ENCODE measurements at places on chromosomes 6 and 20.

- DNase-seq, result no peak
These were observed 5.0 kb downstream of the CEP162 start for GRCh38 chr6:84222426-84222825.

GRCh38 chr6:124234801-124235200, 431.1 kb downstream of the NKAIN2 start:
- DNase-seq, result no peak

DNA sequence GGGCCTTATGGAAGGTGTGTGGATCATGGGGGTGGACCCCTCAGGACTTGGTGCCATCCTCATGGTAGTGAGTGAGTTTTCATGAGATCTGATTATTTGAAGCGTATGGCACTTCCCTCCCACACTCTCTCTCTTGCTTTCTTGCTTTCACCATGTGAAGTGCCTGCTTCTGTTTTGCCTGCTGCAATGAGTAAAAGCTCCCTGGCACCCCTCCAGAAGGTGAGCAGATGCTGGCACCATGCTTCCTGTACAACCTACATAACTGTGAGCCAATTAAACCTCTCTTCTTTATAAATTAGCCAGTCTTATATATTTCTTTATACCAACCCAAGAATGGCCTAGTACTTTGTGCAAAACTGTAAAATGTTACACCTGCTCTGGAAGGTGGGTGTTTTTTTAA, 396.8 kb upstream of the HS3ST5 start:
- DNase-seq, result no peak

DNA sequence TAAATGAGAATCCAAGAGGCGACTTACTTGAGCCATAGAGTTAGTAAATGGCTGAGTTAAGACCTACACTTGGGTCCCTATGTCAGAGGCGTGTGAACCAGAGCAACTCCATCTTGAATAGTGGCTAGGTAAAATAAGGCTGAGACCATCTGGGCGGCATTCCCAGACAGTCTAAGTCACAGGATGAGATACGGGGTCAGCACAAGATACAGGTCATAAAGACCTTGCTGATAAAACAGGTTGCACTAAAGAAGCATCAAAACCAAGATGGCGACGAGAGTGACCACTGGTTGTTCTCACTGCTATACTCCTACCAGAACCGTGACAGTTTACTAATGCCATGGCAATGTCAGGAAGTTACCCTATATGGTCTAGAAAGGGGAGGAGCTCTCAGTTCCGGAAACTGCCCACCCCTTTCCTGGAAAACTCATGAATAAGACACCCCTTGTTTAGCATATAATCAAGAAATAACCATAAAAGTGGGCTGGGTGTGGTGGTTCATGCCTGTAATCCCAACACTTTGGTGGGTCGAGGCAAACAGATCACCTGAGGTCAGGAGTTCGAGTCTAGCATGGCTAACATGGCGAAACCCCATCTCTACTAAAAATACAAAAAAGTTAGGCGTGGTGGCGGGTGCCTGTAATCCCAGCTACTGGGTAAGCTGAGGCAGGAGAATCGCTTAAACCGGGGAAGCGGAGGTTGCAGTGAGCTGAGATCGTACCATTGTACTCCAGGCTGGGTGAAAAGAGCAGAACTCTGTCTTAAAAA, 43.9 kb upstream of the EEF1A1 start:
- no peak for DNase-seq

- DNase-seq, result no peak
These were observed 640.5 kb downstream of the DHX35 start for GRCh38 chr20:39602649-39603048.

GRCh38 chr6:46963626-46964025, 41.9 kb upstream of the ADGRF5 start:
- DNase-seq, result no peak

DNA sequence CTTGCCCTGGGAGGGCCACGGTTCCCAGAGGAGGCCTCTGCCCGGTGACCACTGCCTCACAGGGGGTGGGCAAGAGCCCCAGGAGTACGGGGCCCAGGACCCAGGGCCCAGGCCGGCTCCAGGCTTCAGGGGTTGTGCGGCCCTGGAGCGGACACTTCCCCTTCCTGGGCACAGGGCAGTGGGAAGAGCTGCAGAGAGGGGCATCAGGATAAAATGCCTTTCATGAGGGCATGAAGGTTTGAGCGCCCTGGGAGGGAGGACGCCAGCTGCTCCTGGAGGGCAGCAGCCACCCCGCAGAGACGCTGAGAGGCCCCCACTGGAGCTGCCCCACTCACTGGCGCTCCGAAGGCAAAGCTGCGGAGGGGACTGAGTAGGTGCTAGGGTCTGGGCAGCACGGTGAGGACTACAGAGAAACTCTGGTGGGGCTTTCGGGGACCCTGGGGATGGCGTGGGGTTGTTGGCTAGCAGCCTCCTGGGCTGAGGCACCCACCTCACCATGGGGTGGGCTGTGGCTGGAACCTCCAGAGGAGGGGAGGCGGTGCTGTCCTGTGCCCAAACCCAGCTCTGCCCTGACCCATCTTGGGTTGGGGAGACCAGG, 10.4 kb downstream of the LAMA5 start:
- DNase-seq, result no peak

- DNase-seq, result no peak
These were observed 42.3 kb upstream of the GATA5 start for GRCh38 chr20:62517901-62518610.

- DNase-seq, result no peak
These were observed 152.9 kb downstream of the AKAP7 start for GRCh38 chr6:131288214-131288613.

GRCh38 chr6:128107682-128108081, 206.8 kb upstream of the THEMIS start:
- no peak for DNase-seq

- DNase-seq, result no peak
These were observed 48.7 kb upstream of the DACT2 start for GRCh38 chr6:168368066-168368820.

- DNase-seq, result no peak
These were observed 21.1 kb downstream of the TCFL5 start for GRCh38 chr20:62840244-62841197.

DNA sequence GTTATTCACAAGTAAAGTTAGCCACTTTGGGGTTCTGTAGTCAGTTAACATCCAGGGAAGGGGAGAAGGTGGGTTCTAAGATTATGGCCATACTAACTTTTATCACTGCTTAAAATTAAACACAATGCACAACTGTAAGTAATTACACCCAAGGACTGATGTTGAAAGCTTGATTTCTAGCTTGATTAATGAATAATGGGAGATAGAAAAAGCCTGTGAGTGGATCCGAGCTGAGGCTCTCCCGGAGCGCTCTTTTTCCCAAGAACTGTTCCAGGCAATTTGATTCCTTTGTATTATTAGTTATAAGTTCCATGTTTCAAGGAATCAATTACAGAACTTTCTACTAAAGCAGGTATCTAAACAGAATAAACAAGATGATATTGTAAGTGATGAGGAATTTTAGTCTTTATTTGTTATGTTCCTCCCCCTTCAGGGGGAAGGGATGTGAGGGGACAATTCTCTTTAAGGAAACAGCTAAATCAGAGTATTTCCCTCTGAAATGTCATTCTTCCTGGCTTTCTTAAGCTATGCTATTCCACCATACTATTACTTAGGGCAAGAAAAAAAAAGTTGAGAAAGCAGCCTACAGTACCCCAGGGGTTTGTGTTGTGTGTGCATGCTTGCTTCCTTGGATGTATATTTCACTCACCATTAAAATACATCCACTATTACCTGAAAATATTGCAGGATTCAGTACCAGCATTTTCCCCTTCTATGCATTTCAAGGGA, 3.8 kb downstream of the TSHZ2 start:
- DNase-seq, result no peak

- DNase-seq, result no peak
These were observed 27.5 kb downstream of the MAN1A1 start for GRCh38 chr6:119322034-119322433.

- DNase-seq, result no peak
These were observed 8.8 kb upstream of the BTN3A3 start for GRCh38 chr6:26431258-26432172.

DNA sequence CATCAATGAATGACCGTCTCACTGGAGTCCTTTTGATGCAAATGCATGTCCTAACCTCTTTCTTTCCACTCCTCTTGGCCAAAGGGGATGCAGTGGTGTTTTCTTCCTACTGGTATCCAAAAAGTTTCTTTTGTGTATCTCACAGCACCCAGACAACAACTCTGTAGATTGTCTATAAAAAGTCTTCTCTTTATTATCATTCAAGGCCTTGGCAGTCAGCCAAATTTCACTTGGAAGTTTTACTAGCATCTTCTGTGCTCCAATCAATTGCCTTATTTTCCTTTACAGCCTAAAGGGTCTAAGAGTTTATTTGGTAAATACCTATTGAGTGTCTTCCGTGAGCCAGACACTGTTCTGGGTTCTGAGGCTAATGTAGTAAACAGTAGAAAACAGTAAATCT, 150.2 kb upstream of the RNF217 start:
- DNase-seq, result no peak

- DNase-seq, result no peak
These were observed 262.5 kb downstream of the BTBD3 start for GRCh38 chr20:12180107-12180661.

DNA sequence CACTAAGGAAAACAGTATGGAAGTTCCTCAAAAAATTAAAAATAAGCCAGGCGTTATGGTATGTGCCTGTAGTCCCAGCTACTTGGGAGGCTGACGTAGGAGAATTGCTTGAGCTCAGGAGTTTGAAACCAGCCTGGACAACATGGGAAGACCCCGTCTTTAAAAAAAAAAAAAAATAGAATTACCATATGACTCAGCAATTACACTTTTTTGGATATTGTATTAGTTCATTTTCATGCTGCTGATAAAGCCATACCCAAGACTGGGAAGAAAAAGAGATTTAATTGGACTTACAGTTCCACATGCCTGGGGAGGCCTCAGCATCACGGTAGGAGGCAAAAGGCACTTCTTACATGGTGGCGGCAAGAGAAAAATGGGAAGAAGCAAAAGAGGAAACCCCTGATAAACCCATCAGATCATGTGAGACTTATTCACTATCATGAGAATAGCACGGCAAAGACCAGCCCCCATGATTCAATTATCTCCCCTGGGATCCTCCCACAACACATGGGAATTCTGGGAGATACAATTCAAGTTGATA, 10.8 kb upstream of the SMIM29 start:
- DNase-seq, result no peak

GRCh38 chr6:158043008-158043407, 61.3 kb downstream of the SYNJ2 start:
- no peak for DNase-seq

- DNase-seq, result no peak
These were observed 6.5 kb downstream of the PHIP start for GRCh38 chr6:79071547-79071946.

GRCh38 chr6:28167926-28168325, 26.2 kb downstream of the ZKSCAN8 start:
- no peak for DNase-seq

DNA sequence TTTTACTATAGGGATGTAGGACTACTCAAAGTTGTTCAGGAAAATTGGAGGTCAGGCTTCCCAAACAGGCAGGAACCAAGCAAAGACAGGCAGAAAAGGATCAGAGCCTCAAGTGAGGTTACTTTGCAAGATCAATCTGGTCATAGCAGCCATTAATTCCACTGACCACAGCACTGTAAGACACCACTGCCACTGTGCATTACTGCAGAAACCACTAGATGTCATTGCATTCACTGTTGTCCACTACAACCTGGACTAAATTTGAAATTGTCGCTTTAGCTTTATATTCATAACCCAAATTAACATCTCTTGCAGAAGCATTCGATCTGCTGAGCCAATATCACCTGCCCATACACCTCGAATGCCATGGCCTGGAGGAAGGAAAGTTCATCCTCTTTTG, 126.9 kb upstream of the UFL1 start:
- no peak for DNase-seq
